ENCODE measurements at places on chromosomes 1 and 21.

- DNase-seq = no peak
Observed at GRCh38 chr21:42525029-42525581, 11.5 kb downstream of the SLC37A1 start.

DNA sequence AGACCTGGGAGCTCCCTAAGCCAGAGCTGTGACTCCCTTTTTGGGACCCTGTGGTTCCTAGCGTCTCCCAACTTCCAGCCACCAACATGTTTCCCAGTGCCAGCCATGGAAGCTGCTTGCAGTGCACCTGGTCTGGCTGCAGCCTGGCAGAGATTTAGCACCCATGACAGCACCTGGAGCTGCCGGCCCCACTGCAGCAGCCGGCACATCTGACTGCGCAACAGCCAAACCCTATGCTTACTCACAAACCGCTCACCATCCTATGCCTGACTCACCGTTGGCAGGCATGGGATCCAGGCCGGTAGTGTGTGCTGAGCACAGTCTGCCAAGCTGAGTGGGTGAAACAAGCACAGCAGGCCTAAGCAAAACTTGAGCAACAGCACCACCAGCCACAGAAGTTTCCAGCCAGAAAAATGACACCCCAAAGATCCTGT lies 435.9 kb upstream of the PRMT6 start:
- DNase-seq = no peak

- DNase-seq = no peak
Observed at GRCh38 chr1:218034468-218034867, 250.6 kb upstream of the RRP15 start.

DNA sequence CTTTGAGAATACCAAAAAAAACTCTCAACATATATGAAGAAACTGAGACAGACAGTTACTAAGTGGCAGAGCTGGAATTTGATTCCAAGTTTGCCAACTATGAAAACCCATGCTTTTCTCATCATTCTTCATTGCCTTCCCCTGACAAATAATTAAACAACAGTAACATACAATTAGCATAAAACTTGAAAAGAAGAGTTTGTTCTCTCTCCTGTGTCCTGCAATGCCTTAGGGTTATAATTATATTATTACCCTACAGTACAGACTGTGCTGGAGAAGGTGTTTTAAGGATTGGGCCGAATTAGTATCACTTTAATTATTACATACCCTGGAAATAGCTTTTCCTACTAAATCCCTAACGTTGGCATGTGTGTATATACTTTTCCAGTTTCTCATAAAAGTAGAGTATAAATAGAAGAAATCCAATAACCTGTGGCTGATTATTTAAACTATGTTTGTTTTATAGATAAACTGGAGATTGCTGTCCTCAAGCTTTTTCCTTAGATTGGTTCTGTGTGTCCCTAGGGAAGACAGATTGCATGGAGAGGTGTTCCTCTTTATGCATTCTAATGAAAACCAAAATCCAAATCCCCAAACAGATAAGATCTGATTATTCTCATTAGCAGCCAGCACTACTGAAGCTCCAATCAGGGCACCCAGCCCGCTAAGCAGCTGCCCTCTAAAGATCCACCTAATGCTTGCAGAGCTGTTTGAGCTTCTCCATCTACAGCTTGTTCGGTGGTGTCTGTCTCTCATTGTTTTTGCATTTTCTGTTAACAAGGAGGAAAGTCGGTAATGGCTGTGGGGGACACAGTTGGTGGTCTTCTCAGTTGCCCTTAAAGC lies 156.3 kb downstream of the TM2D1 start:
- no peak for DNase-seq

- DNase-seq = no peak
Observed at GRCh38 chr1:183777328-183777727, 27.6 kb upstream of the RGL1 start.

GRCh38 chr1:93992954-93993353 lies 83.7 kb upstream of the GCLM start:
- no peak for DNase-seq

Data from spinal cord (tissue), 10 donors.